H4 (cell line): ENCODE measurements at places on chromosomes 11 and 22.
A peak's percentile ranks its signal among the peaks of the same experiment; 100 is the strongest.

GRCh38 chr11:59186130-59186594, 14.2 kb downstream of the DTX4 start:
- no peak for DNase-seq

- DNase-seq, result peak; percentile 90
Observed at GRCh38 chr22:36417281-36417686, 29.5 kb upstream of the MYH9 start.

- no peak for DNase-seq
Observed at GRCh38 chr22:47175151-47176025, 412.9 kb downstream of the TBC1D22A start.

GRCh38 chr11:6360183-6360582, 30.1 kb upstream of the SMPD1 start:
- DNase-seq, result no peak

- DNase-seq, result no peak
Observed at GRCh38 chr11:699753-700152, 4.1 kb downstream of the TMEM80 start.
